ENCODE measurements at places on chromosomes 4 and X. TPM values are rescaled to one million over a fixed set of nuclear protein-coding genes. Genes with fewer than 3 reads are reported as not detected.
A peak's percentile ranks its signal among the peaks of the same experiment; 100 is the strongest.

- DNase-seq, result no peak
Measured at GRCh38 chrX:16869393-16870094, 618 bp downstream of the RBBP7 start.

DNA sequence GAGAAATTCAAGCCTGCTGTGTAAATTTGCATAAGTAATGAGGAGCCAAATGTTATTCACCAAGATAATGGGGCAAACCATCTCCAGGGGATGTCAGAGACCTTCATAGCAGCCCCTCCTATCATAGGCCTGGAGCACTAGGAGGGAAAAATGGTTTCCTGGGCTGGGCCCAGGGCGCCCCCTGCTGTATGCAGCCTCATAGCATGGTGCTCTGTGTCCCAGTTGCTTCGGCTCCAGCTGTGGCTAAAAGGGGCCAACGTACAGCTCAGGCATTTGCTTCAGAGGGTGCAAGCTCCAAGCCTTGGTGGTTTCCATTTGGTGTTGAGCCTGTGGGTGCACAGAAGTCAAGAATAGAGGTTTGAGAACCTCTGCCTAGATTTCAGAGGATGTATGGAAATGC is 859.3 kb downstream of the RPA4 start:
- no peak for DNase-seq

DNA sequence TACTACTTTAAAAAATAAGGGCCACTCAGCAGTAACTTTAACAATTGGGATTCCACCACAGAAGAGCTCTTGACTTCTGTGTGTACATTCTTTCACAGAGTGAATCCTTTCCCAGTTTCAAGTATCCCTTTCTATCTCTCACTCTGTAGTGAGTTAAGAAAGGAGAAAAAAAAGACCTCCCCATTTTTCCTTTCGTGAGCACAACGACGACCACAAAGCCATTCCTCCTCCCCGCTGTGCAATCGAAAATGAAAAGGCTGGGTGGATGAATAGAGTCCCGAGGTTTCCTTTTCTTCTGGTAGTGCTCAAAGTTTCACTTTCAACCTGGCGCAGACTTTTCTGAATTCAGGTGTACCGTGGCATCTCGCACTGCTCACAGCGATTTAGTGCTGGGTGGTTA is 58.0 kb downstream of the TAB3 start:
- no peak for DNase-seq

DNA sequence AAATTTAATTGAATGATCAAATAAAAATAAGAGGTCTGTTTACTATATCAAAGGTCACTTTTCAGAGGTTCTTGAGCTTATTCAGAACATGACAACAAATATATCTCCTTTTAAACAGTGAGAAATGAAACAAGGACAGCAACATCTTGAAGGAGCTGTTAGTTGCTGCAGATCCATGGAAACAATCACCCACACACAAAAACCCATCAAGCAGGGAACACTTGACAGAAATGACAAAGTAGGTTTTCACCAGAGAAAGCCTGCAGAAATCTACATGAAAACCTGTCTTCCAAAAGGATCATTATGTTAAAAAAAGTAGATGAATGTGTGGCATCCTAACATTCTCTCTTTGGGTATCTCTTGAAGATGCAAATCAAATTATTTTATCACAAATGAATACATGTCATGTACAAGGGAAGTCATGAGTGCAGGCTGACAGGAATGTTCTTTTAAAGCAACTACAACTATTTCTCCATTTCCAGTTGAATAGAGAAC is 203.0 kb downstream of the GRIA2 start:
- DNase-seq, result no peak

DNA sequence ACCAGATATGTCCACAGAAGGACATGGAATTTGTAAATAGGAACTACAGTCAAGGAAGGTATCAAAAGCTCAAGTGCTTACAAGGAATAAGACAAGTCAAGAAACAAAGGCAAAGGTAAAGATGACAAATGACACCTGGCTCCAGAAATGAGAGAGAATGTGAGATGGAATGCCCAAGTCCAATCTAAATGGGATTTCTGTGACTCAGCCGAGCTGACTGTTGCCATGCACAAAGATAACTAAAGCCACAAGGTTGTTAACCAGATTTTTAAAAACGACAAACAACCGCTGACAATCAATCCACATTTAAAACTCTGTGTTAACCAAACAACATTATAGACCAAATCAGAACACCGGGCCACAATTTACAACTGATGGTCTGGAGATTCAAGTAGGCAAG is 1.1 kb downstream of the NFXL1 start:
- peak; percentile 42 for DNase-seq

- no peak for DNase-seq
Measured at GRCh38 chrX:44997282-44997812, 124.4 kb downstream of the KDM6A start.

DNA sequence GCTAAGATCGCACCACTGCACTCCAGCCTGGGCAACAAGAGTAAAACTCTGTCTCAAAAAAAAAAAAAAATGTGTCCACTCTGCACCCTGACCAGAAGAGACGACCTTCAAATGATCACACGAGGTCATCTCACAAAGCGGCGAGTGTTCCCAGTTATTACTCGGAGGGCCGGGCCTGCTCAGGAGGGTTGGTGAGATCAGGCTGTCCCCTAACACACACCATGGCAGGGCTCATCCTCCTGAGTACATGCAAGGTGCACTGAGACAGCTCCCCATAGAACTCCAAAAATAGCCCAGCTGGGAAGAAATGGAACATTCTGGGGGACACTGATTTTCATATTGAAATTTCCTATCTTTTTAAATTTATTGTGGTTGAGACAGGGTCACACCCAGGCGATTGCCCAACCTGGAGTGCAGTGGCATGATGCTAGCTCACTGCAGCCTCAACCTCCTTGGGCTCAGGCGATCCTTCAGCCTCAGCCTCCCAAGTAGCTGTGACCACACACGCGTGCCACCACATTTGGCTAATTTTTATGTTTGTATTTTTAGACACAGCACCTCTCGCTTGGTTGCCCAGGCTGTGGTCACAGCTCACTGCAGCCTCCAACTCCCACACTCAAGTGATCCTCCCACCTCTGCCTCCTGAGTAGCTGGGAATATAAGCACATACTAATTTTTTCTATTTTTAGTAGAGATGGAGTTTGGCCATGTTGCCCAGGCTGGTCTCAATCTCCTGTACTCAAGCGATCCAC is 51.5 kb downstream of the DHRSX start:
- DNase-seq, result no peak

DNA sequence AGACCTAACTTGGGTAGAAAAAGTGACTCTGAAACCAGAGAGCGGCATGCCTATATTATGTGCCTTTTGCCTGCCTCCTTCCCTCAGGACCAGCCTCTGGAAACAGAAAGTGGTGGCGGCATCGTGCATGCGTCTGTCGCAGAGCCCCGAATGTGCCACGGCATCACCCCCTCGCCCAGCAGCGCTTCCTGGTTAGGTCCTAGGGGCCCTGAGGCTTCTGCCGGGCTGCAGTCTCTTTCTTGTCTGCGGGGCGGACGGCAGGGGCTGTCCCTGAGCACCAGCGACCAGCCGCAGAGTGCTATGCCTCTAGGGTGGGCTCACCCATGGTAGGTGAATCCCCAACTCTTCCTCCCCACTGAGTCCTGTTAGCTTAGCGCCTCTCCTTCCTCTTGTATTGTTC is 68.7 kb downstream of the VSIG4 start:
- DNase-seq, result no peak

- no peak for DNase-seq
Measured at GRCh38 chr4:87811977-87812376, 12.6 kb downstream of the IBSP start.

DNA sequence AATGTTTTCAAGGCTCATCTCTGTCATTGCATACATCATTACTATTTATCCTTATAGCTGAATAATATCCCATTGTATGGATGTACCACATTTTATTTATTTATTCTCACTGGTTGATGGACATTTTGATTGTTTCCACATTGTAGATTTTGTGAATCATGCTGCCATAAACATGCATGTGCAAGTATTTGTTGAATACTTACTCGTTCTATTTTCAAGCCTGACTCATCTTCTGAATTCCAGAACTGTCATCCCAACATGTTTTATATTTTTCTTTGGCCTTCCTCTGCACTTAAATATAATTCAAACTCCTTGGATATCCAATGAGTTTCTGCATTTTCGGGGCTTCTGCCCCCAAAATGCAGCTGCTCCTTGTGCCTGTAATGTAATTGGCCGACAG is 77.6 kb downstream of the MXRA5 start:
- no peak for DNase-seq

DNA sequence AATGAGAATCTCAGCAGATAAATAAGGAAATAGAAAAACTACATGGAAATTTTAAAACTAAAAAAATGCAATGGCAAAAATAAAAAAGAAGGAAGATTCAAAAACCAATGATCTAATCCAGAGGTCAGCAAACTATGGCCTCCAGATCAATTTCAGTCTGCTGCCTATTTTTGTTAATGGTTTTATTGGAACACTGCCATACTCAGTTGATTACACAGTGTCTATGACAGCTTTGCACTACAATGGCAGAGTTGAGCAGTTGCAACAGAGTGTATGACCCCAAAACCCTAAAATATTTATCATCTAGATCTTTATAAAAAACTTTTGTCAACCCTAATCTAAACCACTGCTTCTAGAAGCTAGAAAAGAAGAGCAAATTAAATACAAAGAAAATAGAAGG is 170.3 kb downstream of the RAB28 start:
- DNase-seq, result no peak

GRCh38 chr4:112316360-112316759 is 19.2 kb downstream of the ALPK1 start:
- no peak for DNase-seq

DNA sequence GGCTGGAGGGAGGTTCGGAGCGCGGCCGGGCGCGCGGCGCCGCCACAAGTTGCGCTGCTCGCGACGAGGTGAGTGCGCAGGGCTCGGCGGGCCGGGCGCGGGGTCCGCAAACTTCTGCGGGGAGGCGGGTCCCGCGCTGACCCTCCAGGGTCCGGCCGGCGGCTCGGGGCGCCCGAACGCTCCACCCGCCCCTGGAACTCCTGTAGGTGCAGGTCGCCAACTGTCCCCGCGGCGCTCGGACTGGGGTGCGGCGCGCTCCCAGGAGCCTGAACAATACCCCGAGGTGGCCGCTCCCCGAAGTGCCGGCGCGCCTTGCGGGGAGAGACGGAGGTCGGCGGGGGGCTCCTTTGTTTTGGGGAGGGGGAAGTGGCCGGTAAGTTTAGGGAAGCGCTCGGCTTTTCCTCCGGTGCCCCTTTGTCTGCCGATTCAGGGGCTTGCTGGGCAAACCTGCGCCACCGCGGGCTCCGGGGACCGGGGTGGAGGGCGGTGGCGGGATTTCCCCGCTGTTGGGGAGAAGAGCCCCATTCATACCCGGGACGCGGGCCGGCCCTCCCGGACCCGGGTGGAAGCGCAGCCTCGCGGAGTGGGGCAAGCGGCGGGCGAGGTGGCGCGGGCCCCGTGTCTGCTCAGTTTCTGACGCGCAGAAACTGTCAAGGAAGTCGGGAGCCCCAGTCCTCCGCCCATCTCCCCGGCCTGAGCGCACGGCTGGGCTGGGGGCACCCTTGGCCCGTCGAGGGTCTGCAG is 694 bp downstream of the TBL1X start:
- no peak for DNase-seq

DNA sequence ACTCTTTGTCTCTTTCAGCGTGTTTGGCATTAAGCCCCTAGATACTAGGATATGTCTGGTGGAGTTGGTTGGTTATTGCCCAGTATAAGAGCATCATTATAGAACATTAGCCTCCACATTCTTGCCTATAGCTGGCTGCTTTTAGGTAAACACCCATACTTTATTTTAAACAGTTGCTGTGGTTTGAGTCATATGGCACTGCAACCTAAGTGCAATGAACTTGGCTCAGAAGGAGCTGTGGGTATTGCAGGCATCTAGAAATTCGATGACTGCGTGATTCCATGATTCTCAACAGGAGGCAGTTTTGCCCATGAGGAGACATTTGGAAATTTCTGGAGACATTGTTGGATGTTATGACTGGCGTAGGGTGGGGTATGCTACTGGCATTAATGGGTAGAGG is 49.5 kb downstream of the DCLK2 start:
- no peak for DNase-seq

GRCh38 chr4:87982446-87983010 is 7.0 kb downstream of the SPP1 start:
- peak; percentile 64 for DNase-seq

GRCh38 chr4:69995526-69996016 is at the start of gene STATH:
Gene STATH (plus strand): TSS chr4:69995966. CDS start chr4:69998438, 2,472 bp downstream.
- DNase-seq, result peak; percentile 9

DNA sequence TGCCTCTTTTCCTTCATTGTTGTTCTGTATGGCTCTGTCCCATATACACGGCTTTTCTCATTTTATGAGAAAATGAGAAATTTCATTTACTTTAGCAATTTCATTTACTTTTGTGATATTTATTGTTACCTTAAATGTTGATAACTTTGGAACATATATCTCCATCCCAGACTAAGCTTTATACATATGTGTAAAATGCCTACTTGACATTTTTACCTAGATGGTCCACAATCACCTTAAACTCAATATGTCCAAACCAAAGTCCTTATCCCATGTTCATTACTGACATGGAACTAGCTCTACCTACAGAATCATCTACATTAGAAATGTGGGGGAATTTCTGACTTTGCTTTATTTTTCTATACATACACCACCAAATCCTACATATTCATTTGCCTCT is 590.5 kb upstream of the CT83 start:
- DNase-seq, result no peak

DNA sequence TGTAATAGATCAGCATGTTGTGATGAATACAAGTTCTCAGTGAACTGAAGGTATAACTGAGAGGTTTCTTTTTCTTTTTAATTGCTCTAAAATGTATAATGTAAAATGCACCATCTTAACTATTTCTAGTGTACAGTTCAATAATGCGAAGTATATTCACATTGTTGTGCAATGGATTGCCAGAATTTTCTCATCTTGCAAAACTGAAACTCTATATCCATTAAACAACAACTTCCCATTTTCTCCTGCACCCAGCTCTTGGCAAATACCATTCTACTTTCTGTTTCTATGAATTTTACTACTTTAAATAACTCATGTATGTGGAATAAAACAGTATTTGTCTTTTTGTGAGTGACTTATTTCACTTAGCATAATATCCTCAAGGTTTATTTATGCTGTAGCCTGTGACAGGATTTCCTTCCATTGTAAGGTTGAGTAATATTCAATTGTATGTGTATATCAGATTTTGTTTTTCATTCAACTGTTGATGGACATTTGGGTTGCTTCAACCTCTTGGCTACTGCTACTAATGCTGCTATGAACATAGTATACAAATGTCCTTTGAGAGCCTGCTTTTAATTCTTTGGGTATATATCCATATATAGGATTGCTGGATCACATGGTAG is 53.5 kb upstream of the NPFFR2 start:
- DNase-seq, result peak; percentile 33

- DNase-seq, result peak; percentile 59
Measured at GRCh38 chr4:149765630-149766029, 50.0 kb downstream of the IQCM start.

GRCh38 chr4:66606908-66607307 is 936.6 kb upstream of the EPHA5 start:
- DNase-seq, result no peak

Gene SLITRK4
- total RNA-seq, result 30.6 TPM

Gene GUCY1B1
- total RNA-seq, result 54.1 TPM

Gene CFAP99
- total RNA-seq, result 0.30 TPM

Gene RNF128
- total RNA-seq, result 33.7 TPM

Gene XAGE2
- total RNA-seq, result not detected

Gene CABS1
- total RNA-seq, result not detected

Gene PNMA6F
- not detected for total RNA-seq

Gene KDM6A
- total RNA-seq, result 50.0 TPM

Data from renal cortical epithelial cell (primary cell).